ENCODE measurements at places on chromosomes 3 and 15.

GRCh38 chr3:185351396-185351795 lies 11.5 kb upstream of the MAP3K13 start:
- no peak for DNase-seq

DNA sequence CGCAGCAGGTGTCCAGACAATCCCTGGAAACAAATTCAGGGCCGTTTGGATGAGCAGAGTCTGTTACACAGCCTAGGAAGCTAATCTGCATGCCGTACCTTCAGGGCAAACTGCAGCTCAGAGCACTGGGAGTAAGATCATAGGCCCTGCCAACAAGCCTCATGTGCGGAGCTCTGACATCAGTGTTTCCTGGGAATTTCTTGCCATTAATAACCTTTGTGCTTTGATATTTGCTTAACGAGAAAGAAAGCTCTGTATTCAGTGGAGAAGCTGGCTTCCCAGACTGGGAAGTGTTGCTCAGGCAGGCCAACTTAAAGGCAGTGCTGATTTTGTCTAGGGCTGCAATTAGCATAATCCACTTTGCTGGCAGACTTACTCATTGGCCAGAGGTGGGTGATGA lies 116.1 kb upstream of the KLHL25 start:
- no peak for DNase-seq

DNA sequence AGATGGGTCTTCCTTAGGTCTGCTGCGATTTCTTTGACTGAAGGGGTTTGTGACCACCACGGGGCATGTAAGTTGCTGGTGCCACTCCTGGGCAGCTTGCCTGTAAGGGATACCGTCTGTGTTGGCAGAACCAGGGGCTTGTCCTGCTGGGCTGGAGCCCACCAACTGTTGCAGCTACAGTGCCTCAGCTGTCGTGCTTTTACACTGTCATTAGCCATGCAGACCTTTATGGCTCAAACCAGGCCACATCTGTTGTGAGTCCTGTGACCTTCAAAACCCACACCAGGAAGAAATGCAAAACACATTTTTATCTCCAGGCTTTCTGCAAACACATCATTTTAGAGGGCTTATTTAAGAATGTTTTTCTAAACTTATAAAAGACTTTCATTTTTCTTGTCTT lies 168.7 kb downstream of the PTPRG start:
- no peak for DNase-seq

GRCh38 chr3:102059145-102059943 lies 210.0 kb downstream of the NFKBIZ start:
- peak; percentile 24 for DNase-seq

- no peak for DNase-seq
Observed at GRCh38 chr3:119628816-119629445, 31.2 kb downstream of the PLA1A start.

DNA sequence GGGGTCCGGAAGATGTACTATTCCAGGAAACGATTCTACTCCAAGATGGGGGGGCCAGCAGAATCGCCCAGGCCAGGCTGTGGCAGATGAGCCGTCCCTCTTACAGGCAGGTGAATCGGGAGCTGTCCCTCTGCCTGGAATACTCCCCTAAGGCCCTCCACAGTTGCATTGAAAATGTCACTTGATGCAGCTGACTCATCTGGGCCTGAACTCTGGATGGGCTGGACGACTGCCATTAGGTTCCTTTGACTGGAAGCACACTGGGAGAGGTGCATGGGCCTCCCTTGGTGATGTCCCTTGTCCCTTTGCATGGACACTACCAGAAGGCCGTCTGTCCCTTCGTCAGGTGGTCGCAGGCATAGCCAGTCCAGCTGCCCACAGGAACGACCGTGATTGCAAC lies 69.6 kb upstream of the HRH1 start:
- DNase-seq = no peak

DNA sequence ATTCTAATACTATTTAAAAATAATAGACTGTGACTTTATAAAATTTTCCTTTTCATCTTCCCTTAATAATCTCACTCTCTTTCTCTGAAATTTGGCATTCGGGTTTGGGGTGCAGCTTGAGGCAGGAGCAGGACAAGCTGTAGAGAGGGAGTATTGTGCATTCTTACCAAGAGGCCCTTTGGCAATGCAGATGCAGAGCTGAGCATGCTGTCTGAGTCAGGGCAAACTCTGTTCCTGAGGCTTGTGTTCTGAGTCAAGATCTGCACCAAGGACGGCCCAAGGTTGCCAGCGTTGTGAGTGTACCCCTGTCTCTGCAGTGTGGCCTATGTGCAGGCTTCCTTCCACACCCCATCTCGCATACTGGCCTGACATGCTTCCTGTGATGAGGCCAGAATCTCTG lies 343.8 kb upstream of the FRG2C start:
- DNase-seq = no peak

GRCh38 chr3:134802428-134803050 lies 7.5 kb downstream of the EPHB1 start:
- DNase-seq = no peak

DNA sequence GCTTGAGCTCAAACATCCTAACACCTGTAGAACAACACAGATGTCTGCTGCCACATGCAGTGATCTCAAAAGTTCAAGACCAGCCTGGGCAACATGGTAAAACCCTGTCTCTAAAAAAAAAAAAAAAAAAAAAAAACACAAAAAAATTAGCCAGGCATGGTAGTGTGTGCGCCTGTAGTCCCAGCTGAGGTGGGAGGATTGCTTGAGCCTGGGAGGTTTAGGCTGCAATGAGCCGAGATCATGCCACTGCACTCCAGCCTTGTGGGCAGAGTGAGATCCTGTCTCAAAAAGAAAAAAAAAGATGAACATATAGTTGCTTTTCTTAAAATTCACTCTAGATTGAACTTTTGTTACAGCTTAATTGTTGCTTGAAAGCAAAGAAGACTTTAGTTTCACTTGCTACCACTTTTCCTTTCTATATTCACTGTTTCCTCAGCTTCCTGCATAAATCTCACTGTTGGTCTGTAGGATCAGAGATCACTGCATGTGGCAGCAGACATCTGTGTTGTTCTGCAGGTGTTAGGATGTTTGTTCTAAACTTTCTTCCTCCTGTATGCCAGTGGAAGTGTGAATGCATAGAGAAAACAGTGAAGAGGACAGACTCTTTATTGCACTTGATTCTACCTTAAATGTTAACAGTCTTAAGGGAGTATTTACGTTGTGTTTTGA lies 12.6 kb downstream of the RAB11A start:
- DNase-seq = no peak

DNA sequence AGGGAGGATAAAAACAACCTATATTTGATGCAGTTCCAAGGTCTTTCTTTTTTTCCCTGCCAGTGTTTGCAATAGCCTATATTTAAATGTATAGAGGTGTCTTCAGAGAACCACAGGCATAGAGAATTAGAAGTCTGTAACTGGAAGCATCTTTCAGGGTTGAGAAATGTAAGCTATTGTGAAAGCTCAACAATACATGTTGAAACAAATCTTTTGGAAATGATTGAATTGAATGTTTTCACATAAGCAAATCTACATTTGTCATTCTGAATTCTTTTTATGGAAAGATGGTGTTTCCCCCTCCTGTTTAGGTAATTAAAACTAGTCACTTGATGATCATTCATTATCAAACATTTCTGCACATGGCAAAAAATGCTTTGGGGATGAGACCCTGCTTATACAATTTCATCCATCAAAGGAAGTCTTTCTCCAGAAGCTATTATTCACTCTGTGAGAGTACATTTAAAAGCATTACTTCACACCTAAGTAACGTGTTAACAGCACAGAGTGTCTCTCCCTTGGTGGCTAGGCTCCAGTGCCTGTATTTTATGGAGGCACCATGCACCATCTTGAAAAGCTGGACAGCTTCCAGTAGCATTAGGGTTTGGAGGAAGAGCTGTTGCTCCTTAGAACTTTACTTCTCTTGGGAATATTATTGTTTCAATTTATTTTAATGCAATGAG lies 406.2 kb downstream of the LSAMP start:
- no peak for DNase-seq

DNA sequence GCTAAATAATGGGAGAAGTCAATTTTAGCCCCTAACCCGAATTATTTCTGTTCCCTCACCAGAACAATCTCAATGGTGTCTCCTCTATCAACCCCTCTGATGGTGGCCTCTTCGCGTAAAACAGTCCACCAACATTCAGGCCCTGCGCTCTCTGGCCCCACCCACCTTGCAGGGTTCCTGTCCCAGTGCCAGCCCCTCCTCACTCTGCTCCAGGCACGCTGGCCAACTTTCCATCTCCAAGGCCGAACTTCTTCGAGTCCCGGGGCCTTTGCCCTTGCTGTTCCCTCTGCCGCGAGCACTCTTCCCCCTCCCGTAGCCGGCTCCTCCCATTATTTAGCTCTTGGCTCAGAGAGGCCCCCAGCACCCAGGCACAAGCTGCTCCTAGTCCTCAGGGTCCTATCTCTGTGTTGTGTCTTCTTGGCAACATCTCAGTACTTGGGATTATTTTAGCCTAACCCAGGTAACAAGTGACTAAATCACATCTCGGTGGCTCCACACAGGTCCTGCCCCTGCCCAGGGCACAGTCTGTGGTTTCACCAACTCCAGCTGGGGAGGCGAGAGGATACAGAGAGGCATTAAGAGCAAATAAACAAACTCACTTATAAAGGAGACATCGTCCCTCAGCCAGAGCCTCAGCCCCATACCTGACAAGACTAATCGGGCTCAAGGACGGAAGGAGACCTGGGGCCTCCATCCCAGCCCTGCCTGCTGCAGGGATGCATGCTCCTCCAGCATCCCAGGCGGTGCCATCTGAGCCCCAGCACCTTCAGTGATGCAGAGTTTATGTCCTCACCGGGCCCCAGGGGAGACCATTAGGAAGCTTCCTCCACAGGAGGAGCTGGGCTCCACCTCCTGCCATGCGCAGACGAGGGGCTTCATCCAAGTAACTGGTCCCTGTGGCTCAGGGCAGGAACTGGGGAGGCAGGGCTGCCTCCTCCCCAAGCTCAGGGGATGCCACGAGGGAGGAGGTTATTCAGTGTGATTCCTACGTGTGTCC lies 19.7 kb upstream of the IQSEC1 start:
- DNase-seq = no peak

DNA sequence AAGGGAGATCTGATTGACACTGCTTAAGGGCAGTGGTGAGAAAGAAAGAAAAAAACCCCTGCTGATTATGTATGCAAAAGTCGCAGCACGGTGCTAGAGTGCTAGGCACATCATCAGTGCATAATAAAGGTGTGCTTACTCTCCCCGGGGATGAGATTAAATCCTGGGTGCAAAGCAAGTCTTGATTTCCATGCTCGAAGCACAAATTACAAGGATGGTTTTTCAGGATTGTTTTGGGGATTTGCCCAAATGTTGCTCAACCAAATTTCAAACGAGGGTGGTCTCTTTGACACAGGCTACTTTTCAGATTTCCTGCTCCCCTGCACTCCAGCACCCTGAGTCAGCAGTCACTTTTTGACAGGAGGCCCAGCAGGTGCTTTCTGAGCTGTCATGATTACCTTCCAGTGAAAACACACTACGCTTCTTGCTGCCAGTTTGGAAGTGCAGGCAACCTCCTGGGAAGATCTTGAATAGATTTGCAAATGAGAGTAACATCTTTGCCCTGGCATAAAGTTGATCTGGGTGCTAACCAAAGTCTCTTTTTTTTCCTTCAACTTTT lies 167.5 kb upstream of the TRIM42 start:
- no peak for DNase-seq

DNA sequence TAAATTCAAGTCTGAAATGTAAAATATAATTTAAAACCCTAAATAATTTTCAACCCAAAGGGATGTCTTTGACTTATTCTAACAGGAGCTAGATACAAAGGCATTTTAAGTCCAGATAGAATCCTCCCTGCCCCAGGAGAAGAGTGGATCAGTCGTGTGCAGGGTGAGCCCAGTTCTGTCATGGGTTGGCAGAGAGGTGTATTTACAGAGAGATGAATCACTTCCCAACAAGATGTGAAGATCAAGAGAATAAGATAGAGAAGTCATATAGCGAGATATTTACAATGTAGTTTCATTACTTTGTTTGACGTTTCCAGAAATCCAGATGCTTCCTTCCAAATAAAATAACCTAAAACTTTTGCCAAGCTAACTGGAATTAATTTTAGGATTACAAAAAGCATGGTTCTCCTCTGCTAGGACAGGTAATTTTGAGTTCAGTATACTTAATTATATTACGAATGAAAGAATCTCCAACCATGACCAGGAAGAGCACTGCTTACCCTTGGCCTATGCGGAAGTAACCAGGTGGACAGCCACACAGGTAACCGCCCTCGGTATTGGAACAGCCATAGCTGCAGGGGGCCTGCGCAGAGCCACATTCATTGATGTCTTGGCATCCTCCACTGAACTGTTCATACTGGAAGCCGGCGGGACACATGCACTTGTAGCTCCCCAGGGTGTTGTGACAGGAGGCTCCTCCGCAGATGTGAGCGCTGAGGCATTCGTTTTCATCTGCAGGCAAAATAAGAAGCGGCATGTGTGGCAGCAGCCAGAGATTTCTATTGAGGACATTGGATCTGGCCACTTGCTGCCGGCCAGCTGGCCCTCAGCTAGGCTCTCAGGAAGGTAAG lies 84.0 kb downstream of the DUT start:
- no peak for DNase-seq

GRCh38 chr3:177633671-177634207 lies 436.5 kb upstream of the TBL1XR1 start:
- DNase-seq = no peak

GRCh38 chr3:99167071-99167470 lies 265.6 kb upstream of the DCBLD2 start:
- no peak for DNase-seq

DNA sequence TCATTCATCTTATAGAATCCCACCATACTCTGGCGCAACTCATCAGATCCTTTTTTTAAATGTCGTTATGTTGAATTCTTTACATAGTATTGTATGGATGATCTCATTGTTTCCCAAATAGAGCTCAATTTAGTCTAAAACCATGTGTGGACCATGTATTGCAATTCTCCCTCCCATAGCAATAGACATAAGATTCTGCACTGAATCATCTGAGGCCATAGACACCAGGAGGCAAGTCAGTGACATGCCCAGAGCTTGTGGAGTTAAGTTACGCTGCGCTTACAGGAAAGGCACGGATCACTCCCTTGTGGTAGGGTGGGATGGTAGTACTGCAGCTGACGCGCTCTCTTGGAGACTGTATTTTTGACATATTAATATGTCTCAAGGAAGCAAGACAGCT lies 211.0 kb downstream of the GABRB3 start:
- no peak for DNase-seq

- DNase-seq = no peak
Observed at GRCh38 chr3:167714871-167715270, 19.8 kb downstream of the PDCD10 start.

DNA sequence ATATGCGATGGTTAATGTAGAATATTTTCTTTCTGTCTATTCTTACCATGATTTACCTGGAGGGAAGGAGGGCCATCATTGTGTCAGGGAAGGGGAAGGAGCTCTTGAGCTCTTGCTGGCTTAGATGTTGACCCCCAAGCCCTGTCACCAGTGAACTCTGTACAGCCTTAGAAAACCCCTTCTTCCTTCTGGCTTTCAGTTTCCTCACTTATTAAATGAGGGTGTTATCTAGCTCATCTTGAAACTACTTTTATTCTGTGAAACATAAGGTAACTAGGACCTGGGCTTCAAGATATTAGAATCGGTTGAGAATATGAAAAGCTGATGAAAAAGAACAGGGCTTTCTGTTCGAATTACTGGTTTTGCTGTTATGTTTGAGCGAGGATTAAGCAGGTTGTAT lies 25.1 kb upstream of the UTS2B start:
- no peak for DNase-seq

All from activated CD4-positive, alpha-beta memory T cell treated with anti-CD3 and anti-CD28 coated beads for 36 hours (primary cell).